Fibroblast of the aortic adventitia (primary cell): ENCODE measurements at places on chromosomes 2 and 18.

- no peak for DNase-seq
Measured at GRCh38 chr2:237236188-237236587, 150.5 kb downstream of the COPS8 start.

DNA sequence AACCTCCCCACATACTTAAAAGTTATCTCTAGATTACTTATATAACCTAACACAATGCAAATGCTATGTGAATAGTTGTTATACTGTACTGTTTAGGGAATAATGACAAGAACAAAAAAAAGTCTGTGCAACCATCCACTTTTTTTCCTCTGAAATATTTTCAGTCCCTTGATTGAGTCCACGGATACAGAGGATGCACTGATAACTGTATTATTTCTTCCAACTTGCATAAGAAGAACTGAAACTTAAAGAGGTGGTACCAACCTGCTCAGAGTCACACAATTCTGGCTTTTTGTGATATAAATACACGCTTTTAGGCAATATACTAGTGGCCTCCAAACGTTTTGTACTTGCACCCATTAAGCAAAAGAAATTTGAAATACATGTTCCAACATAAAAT, 1.4 kb downstream of the SMC6 start:
- DNase-seq = peak; percentile 4

- DNase-seq = peak; percentile 99
Measured at GRCh38 chr2:218286570-218287459, 5.5 kb downstream of the TMBIM1 start.

- peak; percentile 94 for DNase-seq
Measured at GRCh38 chr2:189179570-189179950, at the start of gene COL5A2. Gene COL5A2, minus strand, starts transcription at chr2:189179761. Its CDS starts 157 bp downstream, at chr2:189179604.

DNA sequence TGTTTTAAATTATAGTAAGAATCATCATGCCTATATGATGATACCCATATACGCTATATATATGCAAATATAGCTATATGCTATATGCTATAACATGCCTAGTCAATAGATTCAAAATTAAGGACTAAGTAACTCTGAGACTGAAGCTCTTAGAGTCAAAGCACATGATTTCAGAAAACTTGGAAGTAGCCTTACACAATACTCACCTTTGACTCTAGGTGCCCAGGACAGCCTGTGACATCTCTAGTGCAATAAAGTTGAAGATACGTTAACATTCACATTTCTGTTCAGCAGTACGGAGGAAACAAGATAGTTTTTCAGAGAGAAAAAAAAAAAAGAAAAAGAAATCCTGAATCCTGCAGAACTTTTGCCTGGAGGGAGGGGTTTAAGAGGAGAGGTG, 149.7 kb upstream of the PIK3C3 start:
- DNase-seq = no peak

GRCh38 chr2:127094509-127095366, 12.2 kb downstream of the BIN1 start:
- DNase-seq = peak; percentile 51

DNA sequence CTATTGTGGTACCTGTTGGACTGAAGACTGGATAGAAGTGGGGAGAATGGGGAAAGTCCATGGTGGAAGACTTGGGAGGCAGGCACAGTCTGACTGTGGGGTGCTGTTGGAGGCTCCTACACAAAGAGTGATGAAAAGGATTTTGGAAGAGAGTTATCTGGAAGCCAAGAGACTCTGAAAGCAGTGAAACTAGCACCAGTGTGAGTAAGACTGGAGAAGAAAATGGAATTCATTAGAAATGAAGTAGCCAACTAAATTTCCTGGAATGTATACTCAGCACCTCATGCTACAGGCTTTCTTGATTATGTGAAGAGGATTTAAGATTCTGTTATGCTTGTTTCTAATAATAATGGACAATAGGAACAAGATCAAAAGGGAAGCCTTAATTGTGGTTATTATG, 27.7 kb downstream of the ELP2 start:
- DNase-seq = peak; percentile 43

DNA sequence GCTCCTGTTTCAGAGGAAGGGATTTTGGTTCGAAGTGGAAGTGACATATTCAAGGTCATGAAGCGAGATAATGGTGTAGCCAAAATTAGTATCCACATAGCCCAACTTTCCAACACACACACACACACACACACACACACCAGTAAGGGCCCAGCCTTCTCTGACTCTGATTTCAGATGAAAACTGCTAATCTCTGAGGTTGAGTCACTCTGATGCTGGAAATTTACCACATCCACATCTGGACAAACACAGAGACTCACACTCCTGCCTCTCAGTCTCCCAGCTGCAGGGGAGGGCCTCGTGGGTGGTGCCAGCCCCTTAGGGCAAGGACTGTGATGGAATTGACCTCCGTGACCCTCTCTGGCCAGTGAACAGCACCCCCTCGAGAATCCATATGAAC, 29.0 kb upstream of the SLC35F6 start:
- peak; percentile 97 for DNase-seq

DNA sequence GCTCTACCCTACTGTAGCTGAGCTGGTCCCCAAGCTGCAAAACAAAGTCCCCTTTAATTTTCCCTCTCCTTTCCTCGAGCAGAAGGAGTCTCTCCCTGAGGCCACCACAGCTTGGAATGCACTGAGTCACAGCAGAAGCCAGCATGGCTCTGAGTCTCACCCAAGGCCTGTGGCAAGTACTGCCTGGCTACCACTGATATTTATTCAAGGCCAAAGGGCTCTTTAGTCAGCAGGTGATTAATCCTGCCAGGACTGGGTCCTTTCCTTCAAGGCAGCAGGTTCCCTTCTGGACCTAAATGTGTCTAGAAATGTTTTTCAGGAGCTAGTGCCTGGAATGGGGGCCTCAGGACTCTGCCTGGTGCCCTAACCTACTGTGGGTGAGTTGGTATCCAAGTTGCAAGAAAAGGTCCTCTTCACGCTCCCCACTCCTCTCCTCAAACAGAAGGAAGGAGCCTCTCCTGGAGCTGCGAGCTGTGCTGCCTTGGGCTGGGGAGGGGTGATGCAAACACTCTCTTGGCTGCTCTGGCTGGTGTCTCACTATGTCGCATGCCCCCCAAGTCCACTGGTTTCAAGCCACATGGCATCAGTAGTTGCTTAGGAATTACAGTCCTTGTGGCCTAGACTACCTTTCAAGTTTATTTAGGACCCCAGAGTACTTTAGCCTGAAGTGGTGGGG, 53.4 kb downstream of the CD28 start:
- peak; percentile 57 for DNase-seq

DNA sequence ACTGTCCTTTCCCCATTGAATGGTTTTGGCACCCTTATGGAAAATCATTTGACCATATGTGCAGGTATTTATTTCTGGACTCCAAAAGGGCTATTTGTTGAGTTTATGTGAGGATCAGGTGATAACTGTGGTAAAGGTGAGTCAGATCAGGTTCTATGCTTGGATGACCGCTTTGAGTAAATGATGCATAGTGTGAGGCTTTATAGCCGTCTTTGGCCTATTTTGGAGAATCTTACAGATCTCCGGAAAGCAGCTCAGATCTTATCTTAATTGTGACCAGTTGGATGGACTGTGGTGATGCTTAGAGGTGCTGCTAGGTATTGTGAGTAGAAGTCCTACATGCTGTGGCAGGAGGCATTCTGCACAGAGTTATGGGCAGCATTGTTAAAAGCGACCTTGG, 126.2 kb downstream of the METTL8 start:
- DNase-seq = no peak

- no peak for DNase-seq
Measured at GRCh38 chr2:80501874-80502624, 197.5 kb upstream of the LRRTM1 start.

GRCh38 chr2:64018701-64019082, 536 bp downstream of the VPS54 start:
- DNase-seq = no peak

GRCh38 chr2:19709553-19709952, 192.2 kb downstream of the TTC32 start:
- no peak for DNase-seq

- no peak for DNase-seq
Measured at GRCh38 chr2:121293450-121294325, 8.7 kb upstream of the TFCP2L1 start.

DNA sequence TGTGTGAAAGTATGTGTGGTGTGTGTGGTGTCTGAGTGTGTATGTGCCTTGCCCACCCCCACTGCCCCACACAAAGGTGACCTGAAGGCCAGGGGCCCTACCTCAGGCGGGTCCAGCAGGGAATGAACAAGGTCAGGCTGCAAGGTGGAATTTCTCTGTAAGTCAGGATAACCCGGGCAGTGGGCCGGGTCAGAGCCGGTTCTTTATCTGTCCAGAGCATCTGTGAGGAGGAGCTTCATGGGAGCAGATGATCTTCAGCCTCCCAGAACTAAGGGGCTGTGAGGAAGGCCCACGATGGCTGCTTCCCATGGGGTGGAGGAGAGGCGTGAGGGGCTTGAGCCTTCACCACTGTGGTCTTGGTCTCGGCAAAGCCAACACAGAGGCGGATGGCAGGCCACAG, 150.3 kb downstream of the TFCP2L1 start:
- DNase-seq = no peak

- peak; percentile 89 for DNase-seq
Measured at GRCh38 chr18:11324956-11325882, 175.8 kb upstream of the PIEZO2 start.

GRCh38 chr2:218733171-218734021, 22.8 kb downstream of the TTLL4 start:
- DNase-seq = peak; percentile 78

- DNase-seq = no peak
Measured at GRCh38 chr2:241724975-241725870, 9.2 kb upstream of the D2HGDH start.

DNA sequence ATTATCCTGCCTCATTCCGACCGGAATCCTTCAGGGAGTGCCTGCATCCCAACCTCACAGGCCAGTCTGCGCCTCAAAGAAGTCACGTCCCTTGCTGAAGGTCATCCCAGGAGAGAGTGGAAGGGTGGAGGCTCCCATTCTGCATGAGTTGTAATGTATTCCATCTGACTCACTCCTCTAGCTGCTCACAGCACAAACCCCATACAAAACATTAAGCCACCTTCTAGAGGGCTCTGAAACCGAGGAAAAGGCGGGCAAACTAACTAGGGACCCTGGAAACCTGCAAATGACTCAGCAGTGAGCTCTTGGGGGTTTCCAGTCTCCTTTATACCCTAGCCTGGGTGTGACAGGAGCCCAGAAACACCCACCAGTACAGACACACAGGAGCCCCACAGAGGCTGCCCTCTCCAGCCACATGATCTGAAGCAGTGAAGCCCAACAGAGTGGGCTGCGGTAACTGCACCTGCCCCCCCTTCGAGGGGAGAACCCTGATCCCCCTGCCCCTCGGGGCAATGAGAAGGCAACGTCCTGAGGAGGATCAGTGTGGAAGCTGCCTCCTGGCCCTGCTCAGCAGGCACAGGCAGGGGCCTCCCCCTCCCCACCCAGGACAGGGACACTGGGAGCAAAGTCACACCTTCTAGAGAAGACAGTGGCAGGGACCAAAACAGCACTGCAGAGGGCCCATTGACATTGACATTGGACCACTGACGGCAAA, 69.3 kb upstream of the SNTG2 start:
- no peak for DNase-seq

GRCh38 chr2:133424876-133425275, 143.4 kb downstream of the NCKAP5 start:
- DNase-seq = peak; percentile 51

GRCh38 chr18:31225668-31226067, 63.0 kb upstream of the DSC1 start:
- peak; percentile 0 for DNase-seq

DNA sequence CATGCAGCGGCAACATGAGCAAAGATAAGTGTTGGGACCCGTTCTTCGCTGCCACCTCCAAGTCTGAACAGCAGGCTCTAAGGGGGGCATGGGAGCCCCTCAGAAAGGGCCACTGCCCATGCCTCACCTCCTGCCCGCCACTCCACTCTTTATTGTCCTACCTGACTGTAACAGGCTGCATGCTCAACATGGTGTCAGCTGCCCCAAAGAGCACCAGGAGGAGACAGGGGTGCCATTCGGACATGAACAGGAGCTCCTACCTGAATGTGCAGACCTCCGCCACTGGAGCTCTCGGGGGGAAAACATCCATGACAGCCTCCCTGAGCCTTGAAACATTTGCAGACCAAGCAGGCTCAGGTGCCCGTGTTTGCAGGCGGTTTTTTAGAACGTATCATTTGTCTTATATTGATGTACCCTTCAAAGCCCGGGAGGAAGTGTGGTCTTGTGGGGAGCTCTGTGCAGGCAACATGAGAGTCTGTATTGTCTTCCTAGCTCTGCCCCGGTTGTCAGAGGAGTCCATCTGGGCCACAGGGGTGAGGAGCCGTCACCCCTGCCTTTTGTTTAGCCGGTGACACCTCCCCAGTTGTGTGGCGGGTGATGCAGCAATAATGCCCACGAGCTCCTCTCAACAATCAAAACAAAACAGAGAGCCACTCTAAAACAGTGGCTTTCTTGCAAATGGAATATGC, 35.1 kb upstream of the CD8A start:
- DNase-seq = no peak

- peak; percentile 66 for DNase-seq
Measured at GRCh38 chr2:216279031-216279430, 93.3 kb downstream of the MARCHF4 start.

DNA sequence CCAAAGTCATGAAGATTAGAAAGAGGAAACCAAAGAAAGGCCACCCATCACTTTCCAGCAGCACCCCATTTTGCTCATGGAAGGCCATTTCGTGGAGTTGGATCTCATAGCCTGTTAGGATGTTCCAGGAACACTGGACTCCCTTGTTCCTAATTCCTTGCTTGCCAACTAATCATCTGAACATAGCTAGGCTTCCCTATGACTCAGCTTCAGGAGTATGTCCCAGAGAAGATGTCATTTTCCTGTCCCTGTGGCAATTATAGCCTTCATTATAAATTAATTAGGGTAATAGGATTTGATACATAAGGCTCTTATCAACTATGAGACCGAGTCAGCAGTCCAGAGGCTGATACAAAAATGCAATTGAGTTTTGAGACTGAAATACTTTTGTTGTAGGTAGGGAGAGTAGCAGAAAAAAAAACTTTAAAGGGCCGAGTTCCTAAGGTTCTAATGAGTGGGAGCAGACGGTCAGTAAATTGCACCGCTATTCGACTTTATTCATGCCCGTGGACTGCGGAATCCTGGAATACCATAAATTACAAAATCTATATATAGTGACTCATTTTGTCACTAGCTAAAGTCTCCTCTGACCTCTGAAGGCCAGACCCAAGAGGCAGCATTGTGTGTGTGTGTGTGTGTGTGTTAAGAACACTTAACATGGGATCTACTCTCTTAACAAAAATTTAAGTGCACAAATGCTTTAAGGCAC, 311.8 kb downstream of the FBXO15 start:
- DNase-seq = no peak

DNA sequence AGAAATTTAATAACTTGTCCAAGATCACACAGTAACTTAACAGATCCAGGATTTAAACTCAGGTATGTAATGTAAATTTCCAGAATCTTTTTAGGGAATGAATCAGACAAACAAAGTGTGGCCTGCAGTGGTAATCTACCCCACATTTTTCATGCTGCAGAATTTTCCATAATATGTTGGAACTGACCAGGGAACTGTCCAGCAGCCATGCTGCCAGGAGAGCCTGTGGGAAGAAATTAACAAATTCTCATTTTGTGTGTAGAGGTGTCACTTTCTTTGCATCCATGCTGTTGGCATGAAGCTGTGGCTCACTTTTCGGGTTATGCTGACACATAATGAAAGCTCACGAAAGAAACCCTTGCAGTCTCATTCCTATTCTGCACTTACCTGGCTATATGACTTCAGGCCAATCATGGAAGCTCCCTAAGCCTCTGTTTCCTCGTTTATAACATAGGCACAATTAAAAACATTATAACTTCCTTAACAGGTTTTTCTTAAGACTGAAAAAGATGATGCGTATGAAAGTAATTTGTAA, 54.7 kb downstream of the CDKL4 start:
- DNase-seq = no peak
